ENCODE measurements at places on chromosomes 11 and 22.

DNA sequence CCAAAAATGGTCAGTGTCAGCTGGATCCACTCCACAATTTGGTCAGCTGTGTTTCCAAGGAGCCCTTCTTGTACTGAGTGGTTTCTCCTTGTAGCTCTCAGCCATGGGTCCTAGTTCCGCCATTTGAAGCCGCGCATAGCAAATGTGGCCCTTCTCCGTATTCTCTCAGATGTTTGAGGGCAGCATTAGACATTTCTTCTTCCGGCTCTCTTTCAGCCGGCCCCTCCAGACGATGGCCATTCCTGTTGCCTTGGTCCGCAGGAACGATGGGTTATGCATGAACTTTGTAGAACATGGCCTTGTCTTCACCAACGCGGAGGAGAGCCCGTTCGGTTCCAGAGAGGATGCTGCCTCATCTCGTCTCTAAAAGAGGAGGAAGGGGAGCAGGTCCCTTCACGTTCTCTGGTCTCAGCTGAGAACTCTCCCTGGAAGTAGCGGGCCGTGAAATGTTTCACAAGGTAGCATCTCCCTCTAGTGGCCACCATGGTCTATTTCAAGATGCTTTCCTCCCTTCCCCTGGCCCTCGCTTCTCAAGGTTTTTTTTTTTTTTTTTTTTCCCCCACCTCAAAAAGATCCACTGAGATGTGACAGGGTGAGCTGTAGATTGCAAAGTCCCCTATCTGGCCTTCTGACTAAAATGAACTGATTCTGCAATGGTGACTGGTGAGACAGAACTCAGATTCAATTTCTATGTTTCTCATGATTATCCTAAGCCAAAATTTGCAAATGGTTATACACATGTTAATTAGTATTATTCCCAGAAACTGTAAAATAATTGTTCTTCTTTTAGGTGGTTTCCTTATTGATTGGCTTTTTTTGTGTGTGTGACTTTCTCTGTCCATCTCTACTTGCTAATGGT is 19.8 kb upstream of the PLET1 start:
- DNase-seq, result no peak

DNA sequence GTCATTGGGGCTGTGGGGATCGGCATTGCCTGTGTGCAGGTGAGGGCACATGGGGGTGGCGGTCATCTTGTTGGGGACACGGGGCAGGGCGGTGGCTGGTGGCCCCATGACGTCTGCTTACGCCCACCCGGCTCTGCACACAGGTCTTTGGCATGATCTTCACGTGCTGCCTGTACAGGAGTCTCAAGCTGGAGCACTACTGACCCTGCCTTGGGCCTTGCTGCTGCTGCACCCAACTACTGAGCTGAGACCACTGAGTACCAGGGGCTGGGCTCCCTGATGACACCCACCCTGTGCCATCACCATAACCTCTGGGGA is 4.4 kb downstream of the POLR2L start:
- no peak for DNase-seq

- no peak for DNase-seq
Measured at GRCh38 chr22:25835348-25835747, 93.4 kb downstream of the MYO18B start.

DNA sequence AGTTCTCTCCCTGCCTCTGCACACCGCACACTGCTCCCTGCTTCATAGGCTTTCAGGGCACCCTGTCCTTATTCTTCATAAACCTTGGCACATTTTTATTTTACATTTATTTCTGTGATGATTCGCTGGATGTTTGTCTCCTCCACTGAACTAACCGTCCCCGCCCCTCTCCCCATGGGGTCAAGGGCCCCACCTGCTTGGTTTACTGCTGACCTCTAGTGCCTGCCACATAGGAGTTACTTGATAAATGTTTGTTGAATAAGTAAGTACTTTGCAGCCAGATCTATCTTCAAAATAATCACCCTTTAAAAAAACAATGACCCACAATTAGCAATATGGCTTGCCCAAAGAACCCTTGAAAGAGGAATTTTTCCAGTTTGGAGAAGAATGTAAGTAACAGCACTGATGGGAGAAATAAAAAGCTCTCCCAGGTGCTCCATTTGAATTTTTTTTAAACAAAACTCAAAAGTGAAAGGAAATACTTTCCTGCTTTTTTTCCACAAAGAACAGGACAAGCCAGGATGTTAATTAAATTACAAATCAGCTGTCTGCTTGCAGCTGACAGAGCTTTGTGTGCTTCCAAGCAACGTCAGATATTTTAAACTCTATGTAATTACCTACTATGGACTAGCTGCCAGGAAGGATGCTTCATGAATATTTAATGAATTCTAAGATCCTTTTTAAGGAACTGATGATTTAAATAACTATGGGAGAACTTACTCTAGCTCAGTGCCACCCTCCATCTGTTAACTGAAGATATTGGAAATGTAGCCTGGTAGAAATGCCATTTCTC is 1083.6 kb downstream of the DLG2 start:
- no peak for DNase-seq

DNA sequence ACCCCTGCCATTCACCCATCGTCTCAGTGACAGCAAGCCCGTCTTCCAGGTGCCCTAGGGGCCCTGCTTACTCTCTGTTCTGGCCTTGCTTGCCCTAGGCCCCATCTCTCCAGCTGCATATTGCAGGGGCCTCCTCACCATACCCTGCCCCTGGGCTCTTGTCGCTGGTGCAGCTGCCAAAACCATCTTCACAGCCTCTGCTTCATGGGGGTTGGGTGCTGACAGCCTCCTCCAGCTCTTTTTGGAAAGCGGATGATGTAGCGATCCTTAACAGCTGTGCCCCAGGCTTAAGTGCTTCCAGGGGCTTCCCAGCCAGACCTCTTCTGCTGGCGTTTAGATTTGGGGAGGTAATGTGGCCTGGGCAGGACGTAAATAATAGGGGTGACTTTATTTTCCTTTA is 61.2 kb upstream of the SUSD2 start:
- DNase-seq, result no peak

DNA sequence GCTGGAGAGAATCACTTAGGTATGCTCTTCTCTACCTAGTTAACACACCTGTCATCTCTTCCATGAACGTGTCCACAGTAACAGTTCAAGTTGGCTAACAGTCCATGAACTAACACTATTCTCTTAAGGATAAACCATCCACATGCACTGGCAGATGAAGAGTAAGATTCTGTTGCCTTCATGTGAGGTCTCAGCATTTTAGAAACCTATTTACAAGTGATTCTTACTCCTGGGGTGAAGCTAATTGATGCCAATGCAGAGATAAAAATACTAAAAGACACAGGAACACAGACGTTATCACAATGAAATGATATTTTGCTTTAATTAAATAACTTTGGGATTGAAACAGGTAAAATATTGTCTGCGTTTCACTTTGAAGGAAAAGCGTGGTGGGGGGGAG is 1.3 kb downstream of the LRRC4C start:
- DNase-seq, result no peak

GRCh38 chr11:83007909-83008580 is 63.7 kb downstream of the RAB30 start:
- no peak for DNase-seq

DNA sequence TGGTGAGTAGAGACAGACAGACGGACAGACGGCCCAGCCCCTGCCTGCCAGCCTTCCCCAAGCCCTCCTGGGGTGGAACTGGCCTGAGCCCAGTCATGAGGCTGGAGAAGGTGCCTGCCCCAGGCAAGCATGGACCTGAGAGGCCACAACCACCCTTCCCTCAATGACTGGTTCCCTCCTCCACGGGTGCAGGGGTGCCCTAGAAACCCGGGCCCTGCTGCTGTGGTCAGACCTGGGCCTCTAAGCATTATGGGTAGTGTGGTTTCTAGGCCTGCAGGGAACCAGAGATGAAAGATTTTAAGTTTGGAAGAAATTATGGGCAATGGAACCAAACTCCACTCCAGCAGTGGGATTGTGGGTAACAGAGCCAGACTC is 13.5 kb downstream of the RHBDD3 start:
- no peak for DNase-seq

- no peak for DNase-seq
Measured at GRCh38 chr11:9858218-9858617, 194.3 kb downstream of the SWAP70 start.

DNA sequence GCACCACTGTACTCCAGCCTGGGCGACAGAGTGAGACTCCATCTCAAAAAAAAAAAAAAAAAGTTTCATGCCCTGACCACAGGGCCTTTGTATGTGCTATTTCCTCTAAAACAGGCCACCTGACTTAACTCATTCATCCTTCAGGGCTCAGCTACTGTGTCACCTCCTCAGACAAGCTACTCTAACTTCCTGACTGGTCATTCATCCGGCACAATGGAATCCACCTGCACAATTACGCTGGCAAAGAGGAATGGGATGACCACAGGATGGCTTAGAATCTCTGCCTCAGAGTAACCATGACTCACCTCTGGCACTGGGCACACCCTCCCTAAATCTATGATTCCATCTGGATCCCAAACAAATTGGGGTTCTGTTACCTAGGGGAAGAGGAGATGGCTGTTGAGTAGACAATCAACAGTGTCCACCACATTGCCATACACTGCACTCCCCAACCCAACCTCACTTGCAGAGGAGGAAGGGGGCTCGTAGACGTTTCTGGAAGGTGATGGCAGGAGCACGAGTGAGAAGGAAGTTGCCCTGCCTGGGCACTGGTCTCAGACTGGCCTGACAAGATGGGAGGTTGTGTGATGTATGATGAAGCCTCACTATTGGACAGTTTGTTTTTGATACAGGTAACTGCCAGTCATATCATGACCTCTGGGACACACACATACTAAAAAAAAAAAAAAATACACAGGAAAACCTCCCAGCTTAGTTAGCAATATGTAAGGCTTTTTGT is 22.8 kb upstream of the HMOX1 start:
- peak; percentile 81 for DNase-seq

DNA sequence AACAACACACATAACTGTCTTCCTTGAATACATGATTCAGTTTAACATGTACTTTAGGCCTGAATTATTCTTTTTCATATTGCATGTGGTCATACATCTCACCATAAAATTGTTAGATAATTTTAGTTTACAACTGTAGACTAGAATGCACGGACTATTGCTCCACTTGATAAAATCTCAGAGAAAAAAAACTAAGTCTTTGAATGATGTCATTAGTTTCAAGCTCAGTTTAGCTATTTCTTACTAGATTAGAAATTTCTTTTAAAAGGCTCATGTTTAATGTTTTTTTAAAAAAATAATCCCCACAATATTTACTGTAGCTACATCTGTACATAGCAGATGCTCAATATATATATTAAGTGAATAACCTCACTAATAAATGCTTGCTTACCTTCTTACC is 5.1 kb downstream of the RSF1 start:
- DNase-seq, result no peak

DNA sequence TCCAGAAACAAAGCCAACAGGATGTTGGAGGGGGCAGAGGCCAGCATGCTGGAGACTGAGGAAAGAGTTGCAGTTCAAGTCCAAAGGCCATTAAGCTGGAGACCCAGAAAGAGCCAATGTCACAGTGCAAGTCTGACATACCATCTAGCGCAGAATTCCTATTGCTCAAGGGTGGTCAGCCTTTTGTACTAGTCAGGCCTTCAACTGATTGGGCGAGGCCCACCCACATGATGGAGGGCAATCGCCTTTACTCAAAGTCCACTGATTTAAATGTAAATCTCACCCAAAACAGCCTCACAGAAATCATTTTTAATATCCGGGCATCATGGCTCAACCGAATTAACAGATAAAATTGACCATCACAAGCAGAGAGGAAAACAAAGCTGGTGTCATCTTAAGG is 113.9 kb downstream of the RCN1 start:
- no peak for DNase-seq

DNA sequence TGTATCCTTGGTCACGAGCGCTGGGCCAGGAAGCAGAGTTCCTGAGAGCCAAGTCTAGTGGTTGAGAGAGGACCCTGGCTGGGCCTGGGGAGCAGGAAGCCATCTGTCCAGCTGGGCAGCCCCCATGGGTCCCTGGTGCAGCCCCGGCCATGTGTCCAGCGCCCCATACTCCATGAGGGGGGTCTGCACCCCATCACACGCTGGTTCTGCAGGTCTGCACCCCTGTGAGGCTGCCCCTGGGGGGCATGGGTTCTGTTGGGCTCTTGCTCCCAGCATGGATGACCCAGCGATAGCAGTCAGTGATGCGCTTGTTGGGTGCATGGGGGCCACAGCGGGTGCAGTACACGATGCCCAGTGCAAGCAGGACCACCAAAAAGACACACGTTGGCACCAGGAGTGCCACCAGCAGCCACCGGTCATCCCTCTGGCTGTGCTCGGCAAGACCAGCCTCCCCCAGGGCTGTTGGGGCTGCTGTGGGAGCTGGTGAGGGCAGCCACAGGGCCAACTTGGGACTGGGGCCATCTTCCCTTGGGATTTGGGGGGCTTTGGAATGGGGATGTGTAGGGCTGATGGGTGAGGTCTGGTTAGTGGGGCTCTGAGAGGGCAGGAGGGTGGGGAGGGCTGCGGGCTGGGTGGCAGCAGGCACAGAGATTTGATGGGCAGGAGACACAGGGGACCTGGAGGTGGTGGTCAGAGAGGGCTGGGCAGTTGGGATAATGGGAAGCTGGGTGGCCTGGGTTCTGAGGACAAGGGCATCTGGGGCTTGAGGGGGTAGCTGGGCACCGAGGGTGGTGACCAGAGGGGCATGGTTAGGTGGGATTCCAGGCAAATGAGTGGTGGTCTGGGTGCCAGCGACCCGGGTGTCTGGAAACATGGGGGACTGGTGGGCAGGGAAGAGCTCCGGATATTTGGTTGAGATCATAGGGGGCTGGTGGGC is 2.0 kb downstream of the CD248 start:
- no peak for DNase-seq

- no peak for DNase-seq
Measured at GRCh38 chr11:94769880-94770279, 1.7 kb downstream of the AMOTL1 start.

GRCh38 chr11:62120431-62120830 is 3.4 kb upstream of the INCENP start:
- no peak for DNase-seq

- no peak for DNase-seq
Measured at GRCh38 chr11:119659971-119660723, 68.9 kb downstream of the NECTIN1 start.

DNA sequence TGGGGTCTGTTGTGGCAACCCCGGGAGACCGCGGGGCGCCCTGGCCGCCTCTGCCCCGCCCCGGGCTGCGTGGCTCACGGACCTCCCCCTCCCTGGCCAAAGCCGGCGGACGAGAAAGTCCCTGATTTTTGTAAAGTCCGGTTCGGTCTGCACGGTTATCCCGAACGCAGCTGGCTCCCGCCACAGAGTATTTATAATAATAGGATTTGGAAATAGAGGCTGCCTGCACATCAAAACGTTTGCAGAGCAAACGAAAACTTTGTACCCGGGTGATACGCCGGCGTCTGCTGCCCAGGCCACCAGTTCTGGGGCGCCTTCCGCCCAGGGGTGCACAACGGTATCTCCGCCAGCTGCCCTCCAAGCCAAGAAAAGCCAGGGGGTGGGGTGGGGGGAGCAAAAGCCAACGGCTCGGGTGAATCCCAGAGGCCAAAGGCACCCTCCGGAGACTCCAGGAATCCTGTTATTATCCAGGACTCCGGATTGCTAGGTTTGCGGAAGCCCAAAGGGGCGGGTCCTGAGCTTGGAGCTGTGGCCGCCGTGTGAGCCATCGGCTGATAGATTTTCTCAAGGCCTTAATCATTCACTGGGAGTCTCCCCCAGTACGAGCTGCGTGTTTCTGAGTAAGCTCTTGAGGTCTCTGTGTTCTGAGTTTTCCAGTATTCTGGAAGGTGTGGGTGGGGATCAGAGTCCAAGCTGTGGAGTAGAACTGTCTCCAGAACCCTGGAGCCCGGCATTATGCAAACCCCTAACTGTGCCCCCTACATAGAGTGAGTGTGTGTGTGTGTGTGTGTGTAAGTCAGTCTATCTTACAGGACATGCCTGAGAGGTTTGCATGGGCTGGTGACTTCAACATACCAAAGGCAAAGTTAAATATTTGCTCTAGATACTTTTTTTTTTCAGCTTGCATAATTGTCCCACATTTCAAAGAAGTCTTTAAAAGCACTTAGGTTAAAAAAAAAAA is 673 bp upstream of the SHANK2 start:
- DNase-seq, result peak; percentile 65
